ENCODE measurements at places on chromosomes 1 and 21. TPM values are rescaled to one million over a fixed set of nuclear protein-coding genes. Genes with fewer than 3 reads are reported as not detected.

KCTD3 gene
- total RNA-seq: 94.6 TPM

NIBAN1 gene
- 46.2 TPM for total RNA-seq

ZNF326 gene
- 94.3 TPM for total RNA-seq

LCE1F gene
- not detected for total RNA-seq

PLA2G2F gene
- not detected for total RNA-seq

ATP1A4 gene
- total RNA-seq: 0.60 TPM

MTARC2 gene
- total RNA-seq: 9.6 TPM

SELL gene
- total RNA-seq: 5.2 TPM

RNU1-3 gene
- under 0.01 TPM for total RNA-seq

SPTA1 gene
- total RNA-seq: 12.0 TPM

RNF115 gene
- 26.9 TPM for total RNA-seq
